ENCODE measurements at places on chromosomes 3 and 15. TPM values are rescaled to one million over a fixed set of nuclear protein-coding genes. Genes with fewer than 3 reads are reported as not detected.

TGM4 gene
- total RNA-seq: 7.4 TPM

RHCG gene
- total RNA-seq: 1.0 TPM

CMTM8 gene
- total RNA-seq: 28.8 TPM

RETNLB gene
- total RNA-seq: not detected

TMEM40 gene
- total RNA-seq: 8.5 TPM

MUC20 gene
- 17.9 TPM for total RNA-seq

PARP6 gene
- total RNA-seq: 34.4 TPM

CGNL1 gene
- total RNA-seq: 65.6 TPM
